ENCODE measurements at places on chromosomes 11 and 22.

GRCh38 chr11:77630157-77630710 lies 7.4 kb downstream of the CLNS1A start:
- DNase-seq, result no peak

- DNase-seq, result no peak
Measured at GRCh38 chr22:22111267-22111751, 128.7 kb upstream of the TOP3B start.

GRCh38 chr11:9038541-9038940 lies 34.7 kb upstream of the NRIP3 start:
- DNase-seq, result no peak

DNA sequence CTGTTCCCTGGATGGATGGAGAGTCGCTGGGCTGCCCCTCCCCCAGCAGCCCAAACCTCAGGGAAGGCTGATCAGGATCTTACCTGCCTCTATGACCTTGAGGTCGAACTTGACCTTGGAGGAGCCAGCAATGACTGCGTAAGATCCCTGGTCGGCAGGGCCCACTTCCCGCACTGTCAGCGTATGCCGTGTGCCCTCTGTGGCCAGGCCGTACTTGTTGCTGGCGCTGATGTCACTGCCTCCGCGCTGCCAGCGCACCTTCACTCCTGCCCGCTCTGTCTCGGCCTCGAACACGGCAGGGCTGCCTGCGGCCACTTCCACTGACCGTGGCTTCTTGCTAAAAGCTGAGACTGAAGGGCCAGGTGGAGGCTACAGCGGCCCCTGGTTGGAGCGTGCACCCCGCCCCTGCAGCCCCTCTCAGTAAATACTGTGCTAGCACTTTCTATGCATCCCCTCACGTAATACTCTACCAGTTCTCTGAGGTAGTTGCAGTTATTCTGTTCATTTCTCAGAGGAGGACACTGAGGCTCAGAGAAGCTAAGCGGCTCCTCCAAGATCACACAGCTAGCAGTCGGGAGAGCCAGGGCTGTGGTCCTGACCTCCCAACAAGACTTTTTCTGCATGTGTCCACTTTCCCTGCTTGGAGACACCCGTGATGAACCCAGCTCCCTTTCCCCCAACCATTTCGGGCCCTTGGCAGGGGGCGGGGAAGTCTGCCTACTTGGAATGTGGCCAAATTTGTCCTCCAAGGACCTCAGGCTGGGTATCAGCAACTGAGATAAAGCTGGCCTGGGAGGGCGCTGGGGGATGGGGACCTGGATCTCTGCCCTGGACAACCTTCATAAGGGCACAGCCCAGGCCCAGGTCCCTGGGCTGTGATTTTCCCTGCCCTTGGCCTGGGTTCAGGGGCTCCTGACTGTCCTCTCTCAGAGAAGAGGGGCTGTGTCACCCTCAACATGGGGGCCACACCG lies 1.1 kb downstream of the MYBPC3 start:
- no peak for DNase-seq

GRCh38 chr11:114447444-114447843 lies 8.2 kb downstream of the REXO2 start:
- no peak for DNase-seq

GRCh38 chr11:118263112-118263511 lies 985 bp downstream of the MPZL2 start:
- DNase-seq, result no peak

GRCh38 chr11:71442880-71443279 lies 5.3 kb downstream of the DHCR7 start:
- no peak for DNase-seq

DNA sequence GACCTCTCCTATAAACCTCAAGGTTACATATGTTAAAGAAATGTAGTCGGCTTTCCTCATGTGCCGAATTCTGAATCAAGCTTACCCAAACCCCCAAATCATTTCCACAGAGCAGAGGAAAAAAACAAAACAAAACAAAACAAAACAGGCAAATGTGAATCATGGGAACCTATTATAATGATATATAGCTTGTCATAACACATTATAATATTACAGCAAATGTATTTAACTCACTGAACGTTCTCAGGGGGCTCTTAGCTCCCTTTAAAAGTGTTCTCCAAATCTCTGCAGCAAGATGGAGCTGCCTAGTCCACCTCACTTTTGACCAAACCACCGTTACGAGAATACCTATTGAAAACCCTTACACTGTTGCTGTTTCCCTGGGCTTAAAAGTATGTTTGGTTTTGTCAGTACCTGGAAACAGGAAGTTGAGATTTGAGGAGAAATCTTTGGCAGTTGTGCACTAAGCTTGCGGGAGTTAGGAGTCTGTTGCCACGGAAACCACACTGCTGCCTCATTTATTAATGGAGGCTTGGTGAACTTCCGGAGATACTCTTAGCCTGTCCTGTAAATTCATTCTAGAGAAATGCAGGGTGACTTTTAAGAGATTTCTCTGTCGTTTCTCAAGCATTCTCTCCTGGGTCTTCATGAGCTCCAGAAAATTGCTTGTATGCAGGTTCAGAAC lies 167.0 kb upstream of the RASSF10 start:
- DNase-seq, result no peak

GRCh38 chr11:57804466-57804865 lies 42.9 kb downstream of the CTNND1 start:
- DNase-seq, result no peak

DNA sequence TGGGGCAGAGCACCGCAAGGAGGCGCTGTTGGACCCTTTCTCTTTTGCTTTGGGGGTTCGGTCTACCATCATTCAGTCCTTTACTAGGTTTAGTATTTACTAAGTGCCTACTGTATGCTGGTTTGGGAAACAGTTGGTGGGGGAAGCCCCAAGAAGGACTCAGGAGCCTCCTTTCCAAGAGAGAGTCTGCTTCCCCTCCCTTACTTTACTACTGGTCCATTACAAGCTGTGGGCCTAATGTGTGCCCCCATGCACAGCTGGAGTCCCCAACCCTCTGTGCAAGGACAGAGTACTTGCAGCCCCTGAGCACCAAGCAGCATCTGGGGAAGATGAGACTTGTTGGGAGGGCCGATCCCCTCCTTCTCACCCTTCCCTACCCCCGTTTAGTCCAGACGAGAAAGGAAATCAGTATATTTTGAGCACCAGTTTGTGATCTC lies 876 bp upstream of the UBE2L6 start:
- peak; percentile 56 for DNase-seq

- no peak for DNase-seq
Measured at GRCh38 chr22:19057999-19058491, 64.2 kb downstream of the DGCR2 start.

- no peak for DNase-seq
Measured at GRCh38 chr11:114301088-114301487, 4.9 kb downstream of the NNMT start.

DNA sequence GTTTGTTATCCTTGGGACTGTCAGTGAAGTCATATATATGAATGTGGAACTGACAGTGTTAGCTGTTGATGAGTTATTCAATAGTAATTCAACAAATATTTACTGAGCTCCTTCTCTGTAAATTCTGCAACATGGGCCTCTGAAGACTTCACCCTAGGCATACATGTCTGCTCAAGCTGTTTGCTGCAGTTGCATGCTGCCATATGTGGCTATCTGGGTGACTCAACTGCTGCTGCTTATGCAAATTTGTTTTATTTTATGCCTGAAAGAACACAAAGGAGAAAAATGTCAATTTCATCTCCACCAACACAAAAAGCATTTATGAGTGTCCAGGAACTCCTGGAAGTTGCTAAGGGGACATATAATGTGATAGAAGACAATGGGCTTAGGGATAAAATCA lies 417.6 kb downstream of the AASDHPPT start:
- no peak for DNase-seq

- DNase-seq, result no peak
Measured at GRCh38 chr11:69290806-69291205, 3.1 kb upstream of the MYEOV start.

- DNase-seq, result no peak
Measured at GRCh38 chr11:131691181-131692041, 321.0 kb downstream of the NTM start.

DNA sequence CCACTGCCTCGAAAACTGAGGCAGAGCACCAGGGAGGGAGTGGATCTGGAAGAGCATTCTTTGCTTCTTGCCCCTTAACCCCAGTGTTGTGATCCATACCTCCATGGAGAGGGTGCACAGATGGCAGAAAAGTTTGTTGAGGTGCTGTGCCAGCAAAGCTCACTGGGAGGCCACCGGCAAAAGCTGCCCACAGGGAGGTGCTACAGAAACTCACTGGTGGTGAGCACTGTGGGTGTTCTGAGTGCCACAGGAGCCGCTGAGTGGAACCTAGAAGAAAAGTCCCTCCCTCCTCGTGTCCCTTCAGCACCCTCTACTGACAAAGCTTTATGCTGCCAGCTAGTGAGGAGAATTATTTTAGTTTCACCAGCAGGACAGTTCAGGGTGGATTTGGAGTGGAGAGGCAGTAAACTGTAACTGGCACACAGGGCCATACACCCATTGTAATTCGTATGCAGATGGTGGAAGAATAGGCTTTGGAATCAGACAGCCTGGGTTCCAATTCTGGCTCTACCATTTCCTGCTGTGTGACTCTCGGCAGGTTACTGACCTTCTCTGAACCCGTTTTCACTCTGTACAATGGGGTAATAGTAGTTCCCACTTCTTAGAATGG lies 84.6 kb downstream of the SWAP70 start:
- peak; percentile 70 for DNase-seq

GRCh38 chr22:45670981-45671782 lies 452 bp upstream of the ATXN10 start:
- DNase-seq, result no peak

DNA sequence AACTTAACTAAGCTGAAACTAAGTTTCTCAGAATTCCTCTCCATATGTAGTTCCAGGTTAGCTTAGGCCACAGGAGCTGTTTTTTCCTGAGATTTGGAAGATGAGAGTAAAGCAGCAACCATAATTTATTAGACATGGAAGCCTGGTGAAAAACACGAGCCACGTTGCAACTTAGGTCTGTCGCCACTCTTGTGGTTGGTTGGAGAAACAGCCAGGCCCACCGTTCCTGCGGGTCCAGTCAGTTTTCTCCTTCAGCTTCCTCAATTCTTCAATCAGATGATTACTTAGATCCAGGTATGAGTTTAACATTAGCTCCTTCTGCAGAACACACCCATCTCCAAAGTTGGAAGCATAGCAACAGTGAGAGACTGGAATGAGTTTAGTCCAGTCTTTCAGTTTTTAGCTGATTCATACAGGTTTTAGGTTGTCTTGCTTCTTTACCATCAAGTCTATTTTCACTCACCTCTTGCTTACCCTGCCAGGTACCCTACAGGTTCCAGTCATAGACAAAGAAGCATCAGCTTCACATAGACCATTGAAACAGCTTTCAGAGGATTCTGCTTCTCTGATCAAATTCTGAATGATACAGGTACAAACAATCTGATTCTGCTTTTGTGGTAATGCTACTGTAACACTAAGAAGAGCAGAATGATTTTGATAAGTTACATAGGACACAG lies 18.6 kb downstream of the CASP12 start:
- no peak for DNase-seq

DNA sequence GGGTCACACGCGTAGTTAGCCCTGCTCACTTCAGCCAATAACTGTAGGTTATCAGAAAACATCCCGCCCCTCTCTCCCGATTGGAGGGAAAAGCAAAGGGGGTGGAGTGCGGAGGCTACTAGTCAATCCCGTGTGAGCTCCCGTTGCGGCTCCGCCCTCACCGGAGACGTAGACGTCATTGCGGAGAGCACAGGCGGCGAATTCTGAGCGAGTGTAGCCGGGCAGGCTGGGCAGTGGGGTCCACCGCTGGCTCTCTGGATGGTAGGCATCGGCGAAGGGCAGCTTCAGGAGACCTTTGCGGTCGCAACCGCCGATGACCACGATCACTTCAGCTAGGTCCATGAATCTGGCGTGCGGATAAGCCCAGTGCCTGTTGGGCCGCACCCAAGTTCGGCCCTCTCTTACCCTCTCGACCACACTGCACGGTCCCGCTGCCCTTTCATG lies 4.7 kb downstream of the KLHL35 start:
- DNase-seq, result no peak

- no peak for DNase-seq
Measured at GRCh38 chr11:10818594-10818993, 9.9 kb upstream of the EIF4G2 start.

DNA sequence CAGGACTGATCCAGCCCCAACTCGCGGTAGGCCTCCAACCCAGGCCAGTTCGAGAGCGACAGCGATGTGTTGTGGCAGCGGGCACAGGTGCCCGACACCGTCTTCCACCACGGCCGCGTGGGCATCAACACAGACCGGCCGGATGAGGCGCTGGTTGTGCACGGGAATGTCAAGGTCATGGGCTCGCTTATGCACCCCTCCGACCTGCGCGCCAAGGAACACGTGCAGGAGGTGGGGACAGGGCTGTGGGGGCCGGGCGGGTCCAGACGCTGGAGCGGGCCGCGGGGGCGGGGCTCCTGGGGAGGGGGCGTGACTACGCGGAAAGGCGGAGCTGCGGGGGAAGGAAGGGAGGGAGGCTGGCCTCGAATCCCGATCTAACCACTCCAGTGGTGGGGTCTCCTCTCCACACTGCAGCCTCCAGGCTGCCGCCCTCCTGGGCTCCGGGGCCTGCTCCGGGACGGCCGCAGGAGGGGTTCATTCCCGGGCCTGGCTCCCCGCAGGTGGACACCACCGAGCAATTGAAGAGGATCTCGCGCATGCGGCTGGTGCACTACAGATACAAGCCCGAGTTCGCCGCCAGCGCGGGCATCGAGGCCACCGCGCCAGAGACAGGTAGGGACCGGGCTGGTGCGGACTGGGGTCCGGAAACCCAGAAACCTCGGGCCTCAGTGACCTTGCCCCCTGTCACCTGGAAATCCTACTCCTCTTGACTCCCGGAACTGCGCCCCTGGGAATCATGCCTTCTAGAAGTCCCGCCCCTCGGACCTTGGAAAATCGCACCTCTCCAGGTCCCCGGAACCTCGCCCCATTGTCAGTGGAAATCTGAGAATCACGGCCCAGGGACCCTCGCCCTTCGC lies 14.9 kb downstream of the TMEM258 start:
- DNase-seq, result no peak

DNA sequence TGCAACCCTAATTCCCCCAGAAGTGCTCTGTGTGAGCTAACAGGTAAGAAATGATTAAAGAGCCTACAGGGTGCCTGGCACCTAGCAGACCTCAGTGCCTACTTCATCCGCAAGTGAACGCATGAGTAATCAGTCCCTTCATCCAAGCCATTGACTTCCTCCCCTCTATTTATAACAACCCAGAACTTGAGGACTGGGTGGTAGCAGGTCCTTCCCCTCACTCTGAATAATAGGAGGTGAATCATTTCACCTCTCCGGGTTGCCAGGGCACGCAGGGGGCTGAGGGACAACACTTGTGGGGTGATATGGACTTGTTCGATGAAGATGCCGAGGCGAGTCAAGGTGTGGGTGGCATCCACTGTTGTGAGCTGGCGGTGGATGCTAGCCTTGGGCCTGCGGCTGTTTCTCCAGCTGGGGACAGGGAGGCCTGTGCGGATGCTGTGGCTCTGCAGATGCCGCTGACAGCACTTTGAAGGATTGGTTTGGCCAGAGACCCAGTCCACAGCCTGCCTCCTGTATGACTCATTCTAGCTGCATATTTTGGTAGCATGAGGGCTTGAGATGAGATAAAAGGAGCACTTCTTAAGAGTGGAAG lies 11.7 kb upstream of the SORL1-AS1 start:
- peak; percentile 81 for DNase-seq

DNA sequence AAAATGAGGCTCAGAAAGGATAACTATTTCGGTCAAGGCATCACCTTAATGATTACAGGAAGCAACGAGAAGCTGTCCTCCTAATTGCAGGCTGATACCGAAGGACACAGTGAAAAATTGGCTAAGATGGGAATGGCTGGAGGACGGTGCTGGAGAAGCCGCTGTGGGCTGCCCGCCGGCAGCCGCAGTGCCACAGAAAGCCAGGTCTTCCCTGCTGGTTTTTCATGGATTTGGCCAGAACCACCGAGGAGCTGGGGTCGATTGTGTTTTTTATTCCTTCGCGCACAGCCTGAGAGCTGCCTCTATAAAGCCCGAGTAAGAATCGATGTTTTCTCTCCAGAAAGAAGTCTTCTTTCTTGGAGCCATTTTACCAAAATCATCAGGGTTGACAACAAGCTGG lies 1484.2 kb downstream of the BRD1 start:
- no peak for DNase-seq

Measured in HCT116 (cell line).